ENCODE measurements at places on chromosomes 2 and 18.

- no peak for DNase-seq
Observed at GRCh38 chr18:54150226-54150625, 74.2 kb downstream of the MBD2 start.

GRCh38 chr2:242022550-242023290 is 153.2 kb downstream of the RTP5 start:
- DNase-seq, result peak; percentile 29

- no peak for DNase-seq
Observed at GRCh38 chr2:239322416-239323086, 78.3 kb downstream of the HDAC4 start.

DNA sequence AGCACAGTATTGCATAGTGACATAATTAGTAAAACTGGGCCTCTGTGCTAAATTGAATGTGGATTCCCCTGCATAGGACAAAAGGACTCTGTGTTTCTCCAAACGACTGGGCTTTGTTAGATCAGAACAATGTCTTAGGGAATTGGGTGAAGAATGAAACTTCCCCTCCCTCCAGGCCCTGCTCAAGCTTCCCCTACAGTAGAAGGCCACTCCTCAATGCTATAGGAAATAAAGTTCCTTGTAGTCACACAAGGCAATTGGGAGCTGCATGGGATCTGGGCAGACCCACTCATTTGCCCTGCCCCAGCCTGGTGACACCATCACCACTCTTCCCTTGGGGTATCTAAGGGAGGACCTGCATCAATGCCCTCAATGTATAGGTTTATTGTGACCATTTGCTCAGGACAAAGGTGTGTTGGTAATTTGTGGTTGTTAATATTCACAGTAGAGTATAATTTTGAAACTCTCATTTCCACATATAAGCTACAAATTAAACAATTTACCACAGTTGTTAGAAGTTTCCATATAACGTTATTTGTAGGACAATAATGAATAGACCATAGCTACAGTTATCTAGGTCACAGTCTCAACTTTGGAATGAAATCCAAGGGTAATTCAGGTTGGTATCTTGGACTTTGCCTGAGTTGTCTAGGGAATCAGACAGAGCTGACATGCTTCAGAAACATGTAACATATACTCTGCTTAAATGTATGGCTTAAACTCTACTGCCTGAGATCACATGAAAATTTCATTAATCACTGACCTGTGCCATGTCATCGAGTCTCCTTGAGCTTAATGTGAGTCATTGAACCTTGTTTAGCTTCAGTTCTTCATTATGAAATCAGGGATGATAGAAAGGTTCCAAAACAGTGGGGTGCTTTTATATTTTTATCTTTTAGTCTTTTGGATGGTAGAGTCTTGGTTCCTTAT is 64.8 kb upstream of the DARS1 start:
- no peak for DNase-seq

DNA sequence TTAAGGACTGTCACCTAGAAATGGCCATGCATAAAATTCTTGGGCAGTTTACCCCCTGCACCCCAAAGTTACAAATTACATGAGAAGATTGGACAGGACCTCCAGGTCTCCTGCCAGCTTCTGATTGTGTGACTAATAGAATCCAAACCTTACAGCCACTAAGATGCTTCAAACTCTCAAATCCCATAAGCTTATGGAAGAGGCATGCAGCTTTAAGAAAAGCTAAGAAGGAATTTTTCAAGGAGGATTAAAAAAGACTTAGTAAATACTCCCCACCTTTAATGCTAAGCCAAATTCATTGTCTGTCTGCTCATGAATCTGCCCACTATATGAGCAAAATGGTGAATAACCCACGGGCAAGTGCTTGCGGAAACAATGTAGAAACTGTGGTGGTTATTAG is 86.3 kb downstream of the MAIP1 start:
- no peak for DNase-seq

DNA sequence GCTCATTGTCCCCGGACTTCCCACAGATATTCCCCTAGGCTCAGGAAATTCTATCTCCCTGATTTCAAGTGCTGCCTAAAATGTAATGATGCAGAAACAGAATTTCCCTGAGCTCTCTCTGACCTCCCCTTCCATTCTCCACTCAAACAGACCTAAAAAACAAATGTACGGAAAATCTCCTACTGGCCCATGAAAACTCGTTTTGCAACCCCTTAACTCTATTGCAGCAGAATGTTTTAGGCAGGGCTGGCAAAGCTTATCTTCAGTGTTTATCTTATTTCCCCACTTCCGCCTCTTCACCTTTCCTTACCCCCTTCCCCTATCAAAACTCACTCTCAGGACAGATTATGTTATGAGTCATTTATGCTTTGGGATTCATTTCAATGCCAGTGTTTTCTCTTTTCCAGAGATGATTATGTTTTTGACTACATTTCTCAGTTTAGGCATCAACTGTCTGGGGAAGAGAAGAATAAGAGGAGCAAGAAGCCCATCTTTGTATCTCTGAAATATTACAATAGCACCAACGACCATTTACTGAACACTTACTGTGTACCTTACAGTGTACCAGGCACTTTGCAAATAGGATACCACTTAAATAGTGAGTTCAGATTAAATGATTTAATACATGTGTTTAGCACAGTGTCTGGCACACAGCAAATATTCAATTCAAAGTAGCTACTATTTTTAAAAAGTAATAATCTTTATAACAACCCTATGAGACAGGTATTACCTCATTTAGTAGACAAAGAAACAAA is 53.9 kb upstream of the STPG4 start:
- no peak for DNase-seq

DNA sequence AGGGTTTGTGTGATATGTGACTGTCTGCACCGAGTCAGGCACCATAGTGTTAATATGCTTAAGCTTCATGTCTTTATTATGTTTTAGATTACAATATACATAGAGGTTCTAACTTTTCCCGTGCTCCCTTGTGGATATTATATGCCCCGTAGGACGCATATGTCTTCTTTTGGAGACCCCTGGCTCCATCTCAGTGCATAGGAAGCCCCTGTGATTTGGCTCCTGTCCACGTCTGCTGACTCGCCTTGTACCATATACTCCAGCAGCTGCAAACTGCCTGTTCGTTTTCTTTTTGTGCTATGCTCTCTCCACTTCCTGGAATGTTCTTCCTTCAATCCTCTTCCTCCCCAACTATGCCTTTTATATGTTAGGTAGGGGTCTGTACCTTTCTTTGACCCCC is 110.9 kb downstream of the PTRHD1 start:
- DNase-seq, result no peak

GRCh38 chr2:196287523-196287922 is 116.1 kb upstream of the STK17B start:
- no peak for DNase-seq

DNA sequence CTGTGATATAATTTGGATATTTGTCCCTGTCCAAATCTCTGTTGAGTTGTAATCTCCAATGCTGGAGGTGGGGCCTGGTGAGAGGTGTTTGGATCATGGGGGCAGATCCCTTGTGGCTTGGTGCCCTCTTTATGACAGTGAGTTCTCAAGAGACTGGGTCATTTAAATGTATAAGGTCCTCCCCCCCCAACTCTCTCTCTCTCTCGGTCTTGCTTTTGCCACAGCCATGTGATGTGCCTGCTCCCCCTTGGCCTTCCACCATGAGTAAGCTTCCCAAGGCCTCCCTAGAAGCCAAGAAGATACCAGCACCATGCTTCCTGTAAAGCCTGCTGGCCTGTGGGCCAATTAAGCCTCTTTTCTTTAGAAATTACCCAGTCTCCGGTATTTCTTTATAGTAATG is 58.6 kb downstream of the FN1 start:
- no peak for DNase-seq
